ENCODE measurements at places on chromosomes 3 and 15.

- DNase-seq: no peak
These were observed 104.7 kb upstream of the PFN2 start for GRCh38 chr3:150075417-150075865.

DNA sequence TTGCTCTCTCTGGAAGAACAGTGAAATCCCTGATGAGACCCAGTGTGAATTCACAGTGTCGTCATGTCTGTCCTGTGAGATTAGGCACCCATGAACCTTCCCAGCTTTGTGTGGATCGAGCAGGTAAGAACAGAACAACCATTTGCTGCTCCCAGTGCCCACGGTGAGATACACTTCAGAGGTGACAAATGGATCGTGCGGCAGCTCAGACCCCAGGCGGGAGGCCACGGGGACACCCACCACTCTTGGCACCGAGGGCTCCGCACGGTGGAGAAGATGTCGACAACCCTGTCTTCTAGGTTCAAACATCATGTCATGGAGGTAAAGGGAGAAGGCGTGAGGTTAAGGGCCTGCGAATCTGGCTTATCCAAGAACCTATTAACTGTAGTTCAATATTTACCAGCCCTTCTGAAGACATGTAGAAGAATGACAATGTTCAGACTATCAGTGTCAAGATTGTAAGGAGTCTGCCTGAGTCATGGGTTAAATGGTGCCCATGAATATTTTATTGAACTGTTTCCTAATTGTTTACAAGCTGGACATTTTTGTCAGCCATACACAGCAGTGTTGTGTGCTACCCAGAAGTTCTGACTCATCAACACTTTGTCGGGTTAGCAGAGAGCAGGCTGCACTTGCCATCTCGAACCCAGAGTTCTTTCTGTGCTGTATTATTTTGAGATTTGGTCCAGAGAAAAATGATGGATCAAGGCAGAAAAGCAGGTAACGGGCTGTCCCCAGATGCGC, 15.5 kb upstream of the PCSK6 start:
- no peak for DNase-seq

GRCh38 chr15:69265347-69265955, 33.3 kb upstream of the PAQR5 start:
- DNase-seq: peak; percentile 9

GRCh38 chr3:172869784-172870518, 119.4 kb downstream of the ECT2 start:
- DNase-seq: no peak

GRCh38 chr15:40806672-40807027, 239 bp upstream of the ZFYVE19 start:
- DNase-seq: no peak
